Stimulated activated CD4-positive, alpha-beta T cell treated with anti-CD3 and anti-CD28 coated beads, Interleukin-12 subunit alpha, Interleukin-12 subunit beta, amount 100 ng/mL, for 48 hours (primary cell): ENCODE measurements at places on chromosomes 1 and 21.

DNA sequence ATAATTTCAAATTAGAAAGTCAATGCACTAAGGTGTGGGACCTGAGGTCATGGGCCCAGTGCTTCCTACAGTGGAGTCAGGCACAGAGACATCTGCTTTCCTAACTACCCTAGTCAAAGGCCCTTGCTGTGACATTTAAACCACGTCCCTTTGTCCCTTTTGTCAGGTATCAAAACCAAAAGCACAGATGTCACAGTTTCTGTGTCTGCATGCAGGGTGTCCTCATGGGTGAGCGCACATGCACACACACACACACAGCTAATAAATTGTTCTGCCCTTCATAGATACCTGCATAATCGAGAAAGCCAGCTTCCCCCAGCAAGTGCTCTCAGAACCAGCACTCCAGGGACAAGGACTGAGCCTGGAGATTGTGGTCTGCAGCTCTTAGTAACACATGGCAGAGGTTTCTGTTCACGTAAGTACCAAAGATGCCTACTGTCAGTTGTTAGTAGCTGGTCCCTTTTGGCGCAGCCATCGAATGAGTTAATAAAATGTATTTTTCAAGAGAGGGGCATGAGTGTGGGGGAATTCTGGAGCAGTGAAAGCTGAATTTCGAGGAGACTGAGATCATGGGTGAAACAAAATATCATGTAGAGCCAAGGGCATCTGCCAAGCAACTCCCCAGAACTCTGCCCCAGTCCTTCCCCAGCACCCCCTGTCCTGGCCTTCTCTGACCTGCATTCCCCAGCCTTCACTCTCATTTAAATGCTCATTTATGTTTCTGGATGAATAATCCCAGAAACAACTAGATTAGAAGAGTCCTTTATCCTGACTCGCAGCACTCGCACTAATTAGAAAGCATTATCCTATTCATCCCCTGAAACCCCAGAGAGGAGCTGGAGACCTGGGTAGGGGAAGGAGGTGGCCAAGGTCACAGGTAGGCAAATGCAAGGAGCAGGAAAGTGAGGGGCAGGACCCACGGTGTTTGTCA lies 25.5 kb downstream of the TNR start:
- no peak for DNase-seq

- DNase-seq: peak; percentile 51
Measured at GRCh38 chr1:93614986-93615581, 66.6 kb downstream of the BCAR3 start.

DNA sequence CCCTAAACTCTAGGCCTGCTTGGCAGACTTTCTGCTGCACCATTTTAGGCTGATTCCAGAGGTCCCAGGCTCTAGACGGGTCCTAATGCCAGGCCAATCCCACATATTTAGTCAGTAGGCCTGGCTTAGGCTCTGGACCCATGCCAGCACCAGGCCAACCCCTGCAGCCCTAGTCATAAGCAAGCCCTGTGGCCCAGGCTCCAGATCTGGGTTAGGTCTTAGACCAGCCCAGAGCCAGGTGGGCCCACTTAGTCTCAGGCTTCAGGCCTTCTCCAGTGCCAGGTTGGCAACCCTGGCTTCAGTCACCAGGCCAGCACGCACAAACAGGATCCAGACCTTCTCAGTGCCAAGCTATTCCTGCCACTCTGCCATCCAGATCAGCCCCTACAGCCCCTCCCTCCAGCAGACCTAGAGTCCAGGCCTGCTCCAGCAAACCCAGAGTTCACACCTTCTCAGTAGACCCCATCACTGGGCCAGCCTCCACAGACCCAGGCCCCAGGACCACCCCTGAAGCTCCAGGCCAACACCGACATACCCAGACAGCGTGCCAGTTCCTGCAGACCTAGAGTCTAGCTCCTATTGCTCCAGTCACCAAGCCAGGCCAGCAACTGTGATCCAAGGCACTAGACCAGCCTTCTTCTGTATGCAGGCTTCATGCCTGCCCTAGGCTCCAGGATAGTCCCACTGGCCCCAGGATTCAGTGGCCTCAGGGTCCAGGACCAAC lies 467.6 kb downstream of the RWDD3 start:
- no peak for DNase-seq

GRCh38 chr1:214413315-214413714 lies 132.4 kb downstream of the SMYD2 start:
- no peak for DNase-seq

- no peak for DNase-seq
Measured at GRCh38 chr1:9071554-9072235, 2.3 kb upstream of the SLC2A5 start.

DNA sequence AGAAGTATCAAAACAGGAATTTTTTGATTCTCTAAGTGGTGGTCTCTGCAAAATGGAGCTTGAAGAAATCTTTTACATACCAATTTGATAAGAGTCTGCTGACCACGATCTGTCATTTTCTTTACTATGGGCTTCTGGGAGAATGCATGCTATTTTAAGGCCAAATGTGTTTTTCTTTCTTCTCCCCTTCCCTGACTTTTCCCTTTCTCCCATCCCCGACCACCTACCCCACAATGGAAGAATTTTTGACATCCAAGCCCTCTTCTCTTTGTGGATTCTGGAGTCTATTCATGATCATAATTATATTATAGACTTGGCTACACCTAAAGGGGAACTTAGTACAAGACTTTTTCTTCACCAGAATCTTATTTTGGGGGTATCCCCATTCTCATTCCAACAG lies 31.3 kb downstream of the CNIH4 start:
- DNase-seq: no peak

DNA sequence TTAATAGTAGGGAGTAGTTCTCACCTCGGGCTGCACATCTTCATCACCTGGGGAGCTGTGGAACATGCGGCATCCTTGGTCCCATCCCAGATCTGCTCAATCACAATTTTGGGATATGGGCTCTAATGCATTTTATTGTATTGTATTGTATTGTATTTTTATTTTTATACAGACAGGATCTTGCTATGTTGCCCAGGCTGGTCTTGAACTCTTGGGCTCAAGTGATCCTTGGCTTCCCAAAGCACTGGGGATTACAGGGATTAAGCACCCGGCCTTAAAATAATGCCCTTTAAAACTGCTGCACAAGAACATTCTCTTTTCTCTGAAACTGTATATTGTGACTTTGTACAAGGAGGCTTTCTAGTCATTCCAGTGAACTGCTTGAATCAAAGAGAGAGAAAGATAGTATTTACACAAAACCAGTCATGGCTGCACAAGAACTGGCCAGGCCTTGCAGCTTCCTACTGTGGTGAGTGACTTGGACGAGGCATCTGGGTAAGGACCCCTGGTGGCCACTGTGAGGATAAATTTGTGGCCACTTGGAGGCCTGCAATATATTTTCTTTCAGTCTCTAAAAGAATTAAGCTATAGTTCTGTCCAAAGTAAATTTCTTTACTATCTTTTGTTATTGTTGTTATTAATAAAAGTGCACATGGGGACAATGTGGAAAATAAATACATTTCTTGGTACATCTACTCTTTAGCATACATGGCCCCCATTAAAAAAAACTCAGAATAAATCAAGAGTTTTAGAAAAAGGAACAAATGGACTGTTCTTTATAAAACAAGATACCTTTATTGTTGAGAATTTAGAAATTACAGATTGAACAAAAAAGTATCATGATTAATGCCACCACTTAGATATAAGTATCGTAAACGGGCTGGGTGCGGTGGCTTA lies 48.0 kb downstream of the TBCE start:
- peak; percentile 25 for DNase-seq
